ENCODE measurements at places on chromosomes 12 and 14.
A peak's percentile ranks its signal among the peaks of the same experiment; 100 is the strongest.

GRCh38 chr12:108605690-108606406, 8.0 kb upstream of the TMEM119 start:
- DNase-seq: no peak

DNA sequence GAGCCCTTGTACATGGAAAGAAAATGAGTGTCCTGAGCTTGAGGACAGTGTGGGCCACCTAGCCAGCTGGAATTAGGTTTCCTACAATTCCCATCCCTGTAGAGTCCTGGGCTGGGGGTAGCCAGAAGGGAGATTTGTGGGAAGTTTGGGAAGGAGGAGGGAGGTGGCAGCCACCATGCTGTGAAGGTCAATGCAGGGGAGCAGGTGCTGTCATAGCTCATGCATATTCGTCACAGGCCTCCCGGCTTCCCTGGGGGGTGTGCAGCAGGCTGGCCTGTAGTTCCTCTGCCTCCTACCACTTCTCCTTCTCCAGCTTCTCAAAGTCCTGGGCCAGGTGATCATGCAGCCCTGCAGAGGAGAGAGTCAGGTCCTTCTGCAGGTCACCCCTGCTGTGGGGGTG, 121.3 kb downstream of the TBX3 start:
- no peak for DNase-seq

- DNase-seq: no peak
Observed at GRCh38 chr12:2732290-2732689, 62.5 kb upstream of the FKBP4 start.

GRCh38 chr12:110317911-110318310, 36.9 kb downstream of the ATP2A2 start:
- peak; percentile 87 for DNase-seq

DNA sequence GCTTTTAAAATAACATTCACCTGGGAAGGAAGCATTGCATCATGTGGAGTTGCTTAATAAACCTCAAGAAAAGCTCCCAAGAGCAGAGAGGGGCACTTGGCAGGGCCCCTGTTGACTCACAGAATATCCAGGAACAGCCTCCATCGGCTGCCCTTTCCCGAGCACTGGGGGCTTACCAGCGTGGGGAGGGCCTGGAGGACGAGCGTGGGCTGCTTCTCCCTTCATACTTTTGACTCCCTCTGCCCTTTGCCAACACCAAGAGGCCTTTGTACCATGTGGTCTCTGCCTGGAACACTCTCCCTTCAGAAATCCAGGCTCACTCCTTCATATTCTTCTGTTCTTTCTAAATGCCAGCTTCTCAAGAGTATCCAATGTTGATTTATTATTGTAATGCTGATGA, 492.1 kb upstream of the TMEM132C start:
- DNase-seq: peak; percentile 3

DNA sequence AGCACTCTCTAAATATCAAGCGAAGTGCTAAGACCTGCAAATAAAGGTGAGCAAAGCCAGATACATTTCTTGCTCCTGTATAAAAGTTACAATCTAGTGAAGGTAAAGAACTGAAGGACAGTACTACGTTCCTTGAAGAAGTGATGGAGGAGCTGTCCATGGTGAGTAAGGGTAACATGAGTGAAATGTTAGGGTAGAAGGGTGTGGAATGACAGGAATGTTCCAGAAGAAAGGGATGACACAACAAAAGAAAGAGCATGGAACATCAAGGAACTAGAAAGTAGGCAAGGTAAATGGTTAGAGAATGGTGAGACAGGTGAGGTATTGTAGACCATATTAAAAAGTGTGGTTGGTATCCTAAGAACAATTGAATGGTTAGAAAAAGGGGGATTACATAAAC, 272.4 kb downstream of the ACSS3 start:
- no peak for DNase-seq

- no peak for DNase-seq
Observed at GRCh38 chr12:52892974-52893373, 11.9 kb downstream of the KRT8 start.

GRCh38 chr12:102847131-102847530, 69.9 kb downstream of the PAH start:
- peak; percentile 9 for DNase-seq

GRCh38 chr14:22510527-22511110, 78.4 kb downstream of the DAD1 start:
- peak; percentile 69 for DNase-seq

DNA sequence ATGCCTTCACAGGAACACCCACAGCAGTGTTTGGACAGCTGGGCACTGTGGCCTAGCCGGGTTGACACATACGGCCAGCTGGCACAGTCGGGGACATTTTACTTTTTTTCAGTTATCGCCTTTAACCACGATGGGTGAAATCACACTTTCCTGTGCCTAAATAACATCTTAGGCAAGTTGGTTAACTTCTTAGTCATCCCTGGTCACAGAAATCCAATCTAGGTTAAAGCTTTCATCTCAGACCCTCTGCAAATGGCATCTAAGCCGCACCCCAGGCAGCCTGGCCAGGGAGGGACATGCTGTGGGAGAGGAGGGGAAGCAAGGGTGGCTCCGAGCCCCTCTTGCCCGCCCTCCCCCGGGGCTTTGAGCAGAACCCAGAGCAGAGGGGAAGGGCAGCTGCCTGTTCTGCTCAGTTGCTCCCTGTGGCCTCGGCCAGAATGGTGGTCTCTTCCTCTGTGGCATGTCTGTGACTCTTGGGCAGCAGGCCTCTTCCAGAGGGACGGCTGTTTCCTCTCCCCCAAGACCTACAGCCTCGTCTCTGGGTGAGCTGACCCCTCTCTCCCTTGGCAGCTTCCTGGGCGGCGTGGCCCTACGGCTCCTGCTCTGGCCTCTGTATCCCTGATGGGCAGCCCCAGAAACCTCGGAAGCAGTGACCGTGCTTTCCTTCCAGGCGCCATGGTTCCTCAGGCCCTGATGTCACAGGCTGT, 85.4 kb upstream of the DYNC1H1 start:
- no peak for DNase-seq

- DNase-seq: peak; percentile 39
Observed at GRCh38 chr14:31692376-31692781, 131.2 kb downstream of the NUBPL start.

DNA sequence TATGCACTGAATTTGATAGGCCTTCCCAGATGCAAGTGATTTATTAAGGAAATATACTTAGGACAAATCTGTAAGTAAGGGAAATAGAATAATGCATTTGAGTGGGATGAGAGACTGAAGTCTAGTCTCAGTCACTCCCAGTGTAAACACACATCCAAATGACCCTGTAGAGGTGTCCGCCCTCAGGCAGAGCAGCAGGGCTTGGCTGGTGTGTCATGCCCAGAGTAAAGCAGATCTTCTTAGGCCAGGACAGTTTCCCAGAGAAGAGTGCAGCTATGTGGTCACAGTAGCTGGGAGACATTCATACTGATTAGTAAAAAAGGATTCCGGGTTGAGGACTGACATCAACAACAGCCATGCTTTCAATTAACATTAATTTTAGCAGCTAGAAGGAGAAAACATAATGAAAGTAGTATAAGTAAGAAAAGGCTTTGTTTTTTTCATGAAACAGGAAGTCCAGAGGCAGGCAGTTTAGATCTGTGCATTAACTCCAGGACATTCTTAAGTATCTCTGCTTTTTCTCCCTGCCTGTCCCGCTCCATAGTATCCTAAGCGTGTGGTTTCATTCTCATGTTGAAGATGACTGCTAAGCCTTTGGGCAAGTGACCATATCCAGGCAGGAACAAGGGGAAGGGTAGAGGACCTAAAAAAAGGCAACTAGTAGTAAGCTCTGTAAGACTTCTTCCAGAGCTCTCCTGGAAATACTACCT, 35.7 kb downstream of the CNTN1 start:
- no peak for DNase-seq

DNA sequence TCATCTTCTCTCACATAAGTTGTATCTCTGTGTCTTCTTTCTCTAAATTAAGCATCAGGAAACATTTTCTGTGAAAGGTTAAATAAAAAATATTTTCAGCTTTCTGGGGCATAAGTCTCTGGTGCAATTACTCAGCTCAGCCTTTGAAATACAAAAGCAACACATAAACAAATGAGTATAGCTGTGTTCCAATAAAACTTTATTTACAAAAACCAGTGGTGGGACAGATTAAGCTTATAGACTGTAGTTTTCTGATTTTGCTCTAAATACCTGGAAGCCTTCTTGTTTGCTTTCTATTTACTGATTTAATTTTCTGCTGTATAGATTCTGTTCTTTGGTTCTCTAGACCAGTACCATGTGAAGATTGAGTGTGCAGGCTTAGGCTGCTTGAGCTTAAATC, 655.1 kb downstream of the VRK1 start:
- no peak for DNase-seq

GRCh38 chr12:93587611-93588010, 15.1 kb downstream of the SOCS2 start:
- DNase-seq: no peak

DNA sequence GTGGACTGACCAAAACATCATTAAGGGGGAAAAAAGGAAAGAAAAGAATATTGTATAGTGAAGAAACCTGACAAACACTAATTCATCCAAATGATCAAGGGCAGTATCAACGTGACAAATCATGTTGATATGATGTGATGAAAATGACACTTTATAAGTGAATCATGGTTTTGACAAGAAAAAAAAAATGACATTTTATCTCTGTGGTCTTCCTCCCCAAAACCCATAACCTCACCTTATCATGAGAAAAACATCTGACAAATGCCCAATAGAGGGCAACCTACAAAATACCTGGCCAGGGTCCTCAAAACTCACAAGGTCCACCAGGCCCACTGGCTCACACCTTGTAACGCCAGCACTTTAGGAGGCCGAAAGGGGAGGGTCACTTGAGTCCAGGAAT, 13.8 kb downstream of the TMED10 start:
- no peak for DNase-seq

GRCh38 chr14:75402867-75403413, 24.9 kb upstream of the JDP2 start:
- no peak for DNase-seq
